ENCODE measurements at places on chromosomes 2 and 18.

DNA sequence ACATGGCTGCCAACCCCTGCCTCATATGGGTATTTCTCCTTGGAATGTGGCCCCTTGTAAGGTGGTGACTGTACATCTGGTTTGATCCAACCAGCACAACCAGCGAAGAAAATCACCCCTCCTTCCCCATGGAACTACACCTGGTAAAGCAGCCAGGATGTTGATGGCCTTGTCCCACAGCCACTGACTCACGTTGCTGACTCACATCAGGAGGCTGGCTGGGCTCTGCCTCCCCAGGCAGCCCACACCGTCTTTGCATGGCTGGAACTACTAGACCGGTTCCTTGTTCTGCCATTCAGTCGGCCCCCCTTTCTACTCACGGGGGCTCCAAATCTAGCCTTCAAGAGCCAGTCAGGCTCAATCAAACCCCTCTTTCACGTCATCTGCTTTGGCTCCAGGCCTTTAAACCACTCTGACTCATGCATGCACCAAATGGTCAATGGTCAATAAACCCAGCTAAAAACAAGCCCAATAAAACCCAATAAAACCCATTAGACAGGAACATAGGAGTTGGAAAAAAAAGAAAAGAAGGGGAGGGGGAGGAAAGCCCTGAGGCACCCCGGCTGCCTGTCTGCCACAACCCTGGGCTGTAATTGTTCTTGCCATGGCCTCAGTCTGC lies 114.8 kb downstream of the PLB1 start:
- DNase-seq: peak; percentile 80

DNA sequence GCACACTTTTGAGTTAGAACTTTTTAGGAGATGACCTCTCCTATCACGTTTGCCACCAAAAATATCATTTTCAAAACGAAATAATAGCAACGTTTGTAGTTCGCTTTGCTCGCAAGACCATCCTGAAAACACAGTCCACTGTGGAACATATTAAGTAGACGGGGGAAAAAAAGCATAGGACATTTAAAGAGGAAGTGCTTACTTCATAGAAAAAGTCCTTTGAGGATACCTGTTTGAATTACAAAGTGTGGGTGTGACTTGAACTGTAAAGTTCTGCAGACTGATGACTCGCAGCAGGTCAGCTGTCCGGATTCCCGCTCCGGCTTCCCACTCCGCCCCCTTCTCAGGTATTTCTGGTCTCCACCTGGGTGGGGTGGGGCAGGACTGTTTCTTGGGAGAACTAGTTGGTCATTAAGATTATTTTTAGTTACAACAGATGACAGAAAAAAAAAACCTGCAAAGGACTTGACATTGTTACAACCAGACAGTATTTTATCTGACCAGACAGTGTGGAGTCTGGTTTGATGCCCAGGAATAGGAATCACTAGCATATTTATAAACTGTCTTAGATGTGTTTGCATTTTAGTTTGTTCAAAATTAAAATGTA lies 13.3 kb downstream of the CNOT11 start:
- DNase-seq: no peak

DNA sequence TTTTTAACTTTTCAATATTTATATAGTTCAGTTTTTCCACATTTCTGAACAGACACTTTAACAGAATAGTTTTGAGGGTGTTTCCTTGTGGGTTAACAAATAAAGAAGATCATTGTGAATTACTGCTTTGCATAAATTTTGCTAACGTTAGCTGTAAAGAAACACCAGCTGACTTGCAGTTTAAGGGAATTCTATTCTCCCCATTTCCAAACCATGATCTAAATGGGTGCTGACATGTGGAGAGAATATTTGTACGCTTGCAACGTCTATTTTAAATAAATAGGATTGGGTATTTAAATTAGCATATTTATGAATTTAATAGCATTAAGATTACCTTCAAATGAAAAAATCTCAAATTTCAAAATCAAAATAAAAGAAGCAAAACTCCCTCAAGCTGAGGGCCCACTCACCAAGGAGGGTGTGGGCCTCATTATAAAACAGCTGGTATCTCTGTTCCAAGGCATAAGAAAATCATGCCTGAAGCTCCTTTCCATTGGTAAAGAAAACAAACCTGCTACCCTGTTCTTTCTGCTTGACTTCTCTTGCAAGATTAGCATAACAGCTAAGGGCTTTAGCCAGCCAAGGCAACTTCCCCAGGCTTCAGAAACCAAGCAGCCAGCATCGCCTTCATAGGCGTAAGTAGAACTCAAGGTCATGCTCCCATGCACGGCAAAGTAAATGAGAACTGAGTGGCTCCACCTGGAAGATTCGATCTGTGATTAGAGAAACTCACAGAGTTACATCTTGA lies 3.2 kb downstream of the MRO start:
- no peak for DNase-seq

- DNase-seq: no peak
Observed at GRCh38 chr2:189426886-189427285, 14.4 kb upstream of the WDR75 start.

GRCh38 chr2:110948027-110948674 lies 172.6 kb upstream of the BCL2L11 start:
- DNase-seq: peak; percentile 24

DNA sequence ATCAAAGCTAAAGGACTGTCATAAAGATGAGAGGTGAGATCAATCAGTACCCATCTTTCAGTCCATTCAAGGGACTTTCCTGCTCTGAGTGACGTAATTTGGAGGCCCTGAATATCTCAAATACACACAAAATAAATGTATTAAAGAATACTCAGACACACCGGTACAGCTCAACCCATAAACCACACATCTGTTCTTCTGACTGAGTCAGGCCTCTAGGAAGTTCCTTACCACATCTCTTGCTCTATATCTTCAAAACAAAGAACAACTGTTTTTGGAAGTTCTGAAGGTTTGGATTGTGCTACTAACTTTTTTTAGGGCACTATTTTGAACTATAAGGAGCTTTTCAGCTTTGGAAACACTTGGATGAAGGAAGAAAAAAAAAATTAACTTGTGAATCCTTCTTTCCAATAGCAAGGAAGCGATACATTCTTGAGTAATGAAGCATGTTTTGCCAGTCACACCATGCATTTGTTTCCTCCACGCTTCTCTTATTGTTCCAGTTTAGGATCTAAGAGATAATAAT lies 866.5 kb upstream of the VRK2 start:
- peak; percentile 48 for DNase-seq

GRCh38 chr2:177893880-177894279 lies 178.7 kb downstream of the PDE11A start:
- DNase-seq: no peak

GRCh38 chr2:156918410-156918809 lies 339.1 kb upstream of the GALNT5 start:
- DNase-seq: peak; percentile 53

GRCh38 chr2:203596183-203596582 lies 61.1 kb upstream of the RAPH1 start:
- DNase-seq: no peak

DNA sequence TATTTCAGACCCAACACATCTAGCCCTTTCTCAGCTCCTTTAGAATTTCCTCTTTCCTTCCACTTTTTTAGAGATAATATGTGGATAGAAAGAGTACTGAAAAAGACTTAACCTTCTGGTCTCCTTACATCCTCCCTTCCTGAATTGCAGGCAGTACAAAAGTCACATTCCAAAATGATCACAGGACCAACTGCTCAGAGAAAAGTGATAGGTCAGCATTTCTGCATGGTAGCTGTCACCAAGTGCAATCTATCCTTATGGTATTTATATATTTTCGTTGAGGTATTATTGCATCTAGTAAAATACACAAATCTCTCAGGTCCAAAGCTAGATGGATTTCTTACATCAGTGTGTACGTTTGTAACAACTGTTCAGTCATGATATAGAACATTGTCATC lies 427.5 kb downstream of the LPIN1 start:
- DNase-seq: no peak

DNA sequence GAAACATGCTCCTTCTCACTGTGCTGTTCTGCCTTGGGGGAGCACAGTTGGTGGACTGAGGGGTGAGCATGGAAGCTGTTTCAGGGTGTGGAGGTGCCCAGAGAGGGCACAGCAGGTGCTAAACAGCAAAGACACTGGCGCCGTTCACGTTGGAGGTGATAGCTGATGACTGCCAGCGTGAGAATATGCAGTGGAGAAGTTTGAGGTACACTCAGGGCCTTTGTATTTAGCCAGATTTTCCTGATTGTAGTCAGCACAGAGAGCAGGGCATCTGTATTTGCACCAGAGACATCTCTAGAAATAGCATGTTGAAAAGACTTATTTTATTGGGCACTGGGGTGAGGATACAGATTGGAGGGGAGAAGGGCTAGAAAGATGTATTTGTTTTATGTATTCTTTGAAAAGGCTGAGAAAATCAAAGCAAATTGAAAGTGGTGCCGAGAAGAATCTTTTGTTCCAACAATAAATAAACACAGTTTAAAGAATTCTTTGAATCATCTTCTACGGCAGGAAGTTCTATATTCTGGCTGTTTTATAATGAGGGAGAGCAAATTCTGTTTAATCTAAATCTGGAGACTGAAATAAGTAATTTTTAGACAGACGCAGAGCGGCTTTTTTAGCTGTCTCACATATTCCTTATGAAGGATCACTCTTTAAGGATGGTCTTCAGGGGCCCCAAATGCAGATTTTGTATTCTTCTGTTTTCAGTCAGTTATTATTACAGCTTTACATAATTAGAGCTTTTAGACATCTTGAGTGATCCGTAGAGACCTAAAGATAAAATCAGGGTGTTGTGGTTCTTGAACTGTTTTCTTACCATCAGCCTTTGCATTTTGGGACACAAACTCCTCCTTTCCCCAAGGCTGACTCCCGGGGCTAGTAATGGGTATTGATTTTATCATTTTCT lies 7.1 kb downstream of the ZNF532 start:
- DNase-seq: no peak

GRCh38 chr2:108920-109809 lies 62.9 kb upstream of the FAM110C start:
- no peak for DNase-seq

GRCh38 chr2:101948625-101949155 lies 43.1 kb upstream of the IL1R2 start:
- DNase-seq: no peak

GRCh38 chr18:23822590-23823385 lies 133.5 kb downstream of the LAMA3 start:
- peak; percentile 39 for DNase-seq

DNA sequence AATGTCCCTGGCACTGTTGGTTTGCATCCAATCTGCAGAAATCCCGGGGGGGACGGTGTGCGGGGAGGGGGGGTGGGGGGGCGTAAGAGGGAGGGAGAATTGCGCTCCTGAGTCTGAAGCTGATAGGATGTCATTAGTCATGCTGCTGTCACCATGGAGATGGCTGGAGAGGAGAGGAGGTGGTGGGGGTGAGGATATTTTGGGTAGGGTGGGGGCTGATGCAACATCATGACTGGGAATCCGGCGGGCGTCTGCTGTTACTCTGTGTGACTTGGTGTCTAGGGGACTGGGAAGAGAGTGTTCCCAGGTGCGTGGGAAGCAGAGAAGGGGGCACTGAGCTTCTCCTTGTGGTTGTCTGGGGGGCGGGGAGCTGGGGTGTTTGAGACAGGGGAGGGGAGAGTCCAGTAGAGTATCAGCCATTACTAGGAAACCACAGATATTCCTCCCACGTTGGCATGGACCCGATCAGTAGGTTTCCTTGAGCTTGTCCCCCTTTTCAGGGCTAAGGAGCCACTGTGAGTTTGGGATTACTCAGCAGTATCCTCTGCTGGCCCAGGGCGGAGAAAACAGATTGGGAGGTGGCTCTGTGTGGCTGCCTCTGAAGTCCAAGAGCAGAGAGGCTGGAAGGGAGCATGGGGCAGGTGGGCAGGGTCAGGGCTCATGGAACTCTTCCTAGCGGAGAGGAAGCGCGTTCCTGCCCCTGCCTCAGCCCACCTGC lies 18.9 kb downstream of the TET3 start:
- peak; percentile 70 for DNase-seq

- DNase-seq: peak; percentile 33
Observed at GRCh38 chr2:28009732-28010131, 119.2 kb downstream of the BABAM2 start.

- no peak for DNase-seq
Observed at GRCh38 chr2:127142663-127143630, 36.0 kb upstream of the BIN1 start.

- DNase-seq: no peak
Observed at GRCh38 chr2:111196435-111196834, 75.7 kb downstream of the BCL2L11 start.

DNA sequence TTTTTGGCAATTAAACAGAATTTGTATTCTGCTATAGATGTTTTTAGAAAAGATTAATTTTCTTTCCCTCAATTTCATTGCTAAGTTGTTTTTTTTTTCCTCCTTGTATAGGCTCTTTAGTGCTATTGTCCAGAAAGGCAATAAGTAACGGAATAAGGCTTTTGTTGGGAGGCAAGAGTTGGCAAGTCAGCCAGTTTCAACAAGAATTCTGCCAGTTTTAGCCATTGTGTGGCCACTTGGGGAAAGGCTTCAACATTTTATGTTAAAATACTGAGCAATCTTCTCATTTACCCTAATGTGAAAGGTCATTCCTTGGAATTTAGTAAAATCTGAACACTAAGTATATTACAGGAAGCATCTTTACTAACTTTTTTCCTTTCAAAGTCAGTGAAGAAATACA lies 9.6 kb downstream of the CALCRL start:
- no peak for DNase-seq

DNA sequence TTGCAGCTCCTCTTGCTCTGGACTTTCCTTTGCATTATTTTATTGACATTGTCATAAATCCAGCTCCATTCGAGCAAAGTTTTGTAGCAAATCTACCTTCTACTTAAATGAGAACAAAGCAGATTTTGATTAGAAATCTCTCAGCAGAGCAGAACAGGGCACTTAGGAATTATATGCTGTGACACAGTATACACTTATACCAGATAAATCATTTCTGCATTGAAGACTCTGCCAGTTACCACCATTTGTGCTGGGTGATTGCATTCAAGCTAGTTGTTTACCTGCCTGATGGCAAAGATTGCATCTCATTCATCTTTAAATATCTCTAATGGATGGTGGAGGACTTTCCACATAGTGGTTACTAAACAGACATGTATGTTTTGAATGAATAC lies 441.7 kb upstream of the HNMT start:
- DNase-seq: no peak

GRCh38 chr2:3681625-3682024 lies 21.8 kb upstream of the DCDC2C start:
- no peak for DNase-seq

GRCh38 chr2:150705767-150706166 lies 218.3 kb upstream of the RND3 start:
- DNase-seq: no peak

GRCh38 chr2:85812094-85812735 lies 58.4 kb downstream of the ATOH8 start:
- DNase-seq: no peak

GRCh38 chr2:118970396-118971135 lies 28.6 kb downstream of the MARCO start:
- DNase-seq: no peak

GRCh38 chr2:189685540-189686229 lies 11.2 kb downstream of the ANKAR start:
- DNase-seq: peak; percentile 67

DNA sequence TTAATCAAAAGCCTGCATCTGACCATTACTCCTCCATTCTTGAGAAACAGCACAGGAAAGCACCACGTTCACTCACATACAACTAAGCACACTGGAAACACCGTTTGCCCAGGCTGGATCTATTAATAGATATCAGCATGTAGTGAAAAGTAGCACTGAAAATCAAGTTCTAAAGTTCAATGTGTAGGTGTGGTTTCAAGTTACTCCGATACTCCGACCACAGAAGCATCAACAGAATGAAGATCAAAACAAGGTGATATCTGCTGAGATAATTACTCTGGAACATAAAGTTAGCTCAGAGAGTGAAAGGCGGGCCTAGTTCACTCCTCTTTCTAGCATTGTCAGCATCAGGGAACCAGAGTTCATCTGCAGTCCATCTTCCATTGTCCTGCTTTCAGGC lies 1367.4 kb upstream of the ACVR2A start:
- no peak for DNase-seq
